ENCODE measurements at places on chromosomes 2 and 18.
A peak's percentile ranks its signal among the peaks of the same experiment; 100 is the strongest.

GRCh38 chr18:67540559-67540958 is 24.0 kb upstream of the DSEL start:
- H3K36me3 ChIP-seq, result no peaks in the 10 kb centered on the region
- H3K27ac ChIP-seq, result no peak overlapping the region
- H3K27me3 ChIP-seq, result no peaks in the 10 kb centered on the region
- H3K4me3 ChIP-seq, result no peak overlapping the region

GRCh38 chr18:47686806-47687205 is 243.7 kb downstream of the SMAD2 start:
- H3K36me3 ChIP-seq, result no peaks in the 10 kb centered on the region
- H3K27me3 ChIP-seq, result no peaks in the 10 kb centered on the region
- no peak overlapping the region for H3K4me3 ChIP-seq
- no peaks in the 10 kb centered on the region for H3K4me1 ChIP-seq
- DNase-seq, result no peak
- H3K27ac ChIP-seq, result no peak overlapping the region

DNA sequence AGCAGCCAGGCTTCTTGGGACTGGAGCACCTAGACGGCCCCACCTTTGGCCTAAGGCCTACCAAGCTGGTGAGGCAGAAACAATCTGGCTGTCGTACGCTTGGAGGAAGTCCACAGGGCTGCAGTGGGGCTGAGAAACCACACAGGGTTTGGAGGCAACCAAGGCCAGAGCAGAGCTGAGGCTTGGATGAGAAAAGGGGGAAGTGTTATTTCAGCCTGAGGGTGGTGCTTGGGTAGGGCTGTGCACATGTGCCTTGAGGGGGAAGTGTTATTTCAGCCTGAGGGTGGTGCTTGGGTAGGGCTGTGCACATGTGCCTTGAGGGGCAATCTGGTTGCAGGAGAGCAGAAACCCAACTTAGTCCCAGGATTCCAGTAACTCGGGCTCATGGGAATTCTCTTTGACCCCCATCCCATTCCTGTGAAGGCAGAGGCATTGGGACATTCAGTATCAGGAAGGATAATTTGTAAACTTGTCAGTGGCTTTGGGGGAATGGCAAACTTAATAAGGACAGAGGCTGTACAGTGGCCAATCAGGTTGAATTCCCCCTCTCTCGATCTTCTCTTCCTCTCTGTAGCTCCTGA is 971 bp upstream of the FBXO41 start:
- no peak for DNase-seq
- no peak overlapping the region for H3K27ac ChIP-seq
- H3K4me3 ChIP-seq, result peak overlapping the region; percentile 73

GRCh38 chr18:31581498-31582197 is 10.0 kb upstream of the TTR start:
- no peak overlapping the region for H3K4me3 ChIP-seq
- H3K27ac ChIP-seq, result no peak overlapping the region
- no peaks in the 10 kb centered on the region for H3K36me3 ChIP-seq
- H3K4me1 ChIP-seq, result no peaks in the 10 kb centered on the region
- no peak for DNase-seq
- no peaks in the 10 kb centered on the region for H3K27me3 ChIP-seq

DNA sequence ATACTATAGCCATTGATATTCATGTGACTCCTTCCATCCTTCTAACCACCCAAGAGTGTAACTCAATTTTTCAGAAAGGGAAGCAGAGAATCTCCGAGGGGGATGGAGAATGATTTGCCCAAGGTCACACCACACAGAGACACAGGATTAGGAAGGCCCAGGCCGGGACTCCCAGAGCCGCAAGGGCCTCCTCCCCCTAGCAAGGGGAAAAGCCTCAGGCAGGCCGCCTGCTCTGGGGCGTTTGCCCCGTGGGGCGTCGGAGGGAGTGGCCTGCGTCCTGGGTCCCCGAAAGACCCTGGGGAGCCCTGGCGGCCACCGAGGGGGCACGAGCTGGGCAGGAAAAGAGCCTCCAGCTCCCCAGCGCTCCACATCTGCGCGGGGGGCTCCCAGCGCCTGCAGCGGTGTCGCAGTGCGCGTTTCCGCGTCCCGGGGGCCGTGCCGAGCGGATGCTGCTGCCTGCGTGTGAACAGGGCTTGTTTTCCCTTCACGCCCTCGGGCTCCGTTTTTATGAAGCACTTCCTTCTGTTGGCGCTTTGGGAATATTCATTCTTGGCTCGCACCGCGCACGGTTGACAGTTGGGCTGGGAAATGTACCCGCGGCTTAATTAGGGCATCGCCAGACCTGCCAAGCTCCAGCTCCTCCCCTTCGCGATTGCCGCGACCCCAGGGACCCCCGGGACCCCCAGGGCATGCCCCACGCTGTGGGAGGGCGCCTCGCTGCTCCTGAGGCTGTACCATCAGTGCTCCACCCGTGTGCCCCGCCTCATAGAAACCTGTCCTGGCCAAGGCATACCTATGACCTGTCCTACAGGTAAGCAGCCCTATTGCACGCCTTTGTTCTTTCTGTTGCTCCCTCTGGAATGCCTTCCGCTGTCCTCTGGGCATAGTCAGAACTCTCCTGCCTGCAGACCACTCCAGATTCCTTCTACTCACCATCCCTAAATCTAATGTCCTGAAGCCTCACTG is 158.9 kb upstream of the GLI2 start:
- no peaks in the 10 kb centered on the region for H3K4me1 ChIP-seq
- no peak for DNase-seq
- no peak overlapping the region for H3K4me3 ChIP-seq
- no peaks in the 10 kb centered on the region for H3K27me3 ChIP-seq
- H3K27ac ChIP-seq, result no peak overlapping the region

DNA sequence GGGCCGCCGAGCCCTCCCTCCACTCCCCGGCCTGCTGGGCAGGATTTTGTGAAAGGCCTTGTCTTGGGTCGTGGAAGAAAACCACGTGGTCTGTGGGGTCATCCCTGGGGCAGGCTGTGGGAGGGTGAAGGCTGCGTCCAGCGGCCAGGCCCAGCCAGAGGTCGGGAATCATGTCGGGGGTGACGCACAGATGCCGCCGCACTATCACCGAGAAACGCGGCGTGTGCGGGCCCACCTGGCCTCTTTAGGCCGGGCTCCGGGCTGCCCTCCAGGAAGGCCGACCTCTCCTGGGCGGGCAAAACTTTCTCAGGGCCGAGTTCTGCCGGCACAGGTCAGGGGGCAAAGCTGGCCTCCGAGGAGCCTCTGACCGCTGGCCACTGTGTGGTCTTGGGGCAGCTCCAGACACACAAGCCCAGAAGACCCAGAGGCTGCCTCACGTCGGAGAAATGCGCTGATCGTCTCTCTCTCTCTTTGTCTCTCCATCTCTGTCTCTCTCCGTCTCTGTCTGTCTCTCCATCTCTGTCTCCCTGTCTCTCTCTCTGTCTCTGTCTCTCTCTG is 28.4 kb downstream of the NFATC1 start:
- no peaks in the 10 kb centered on the region for H3K36me3 ChIP-seq
- no peak for DNase-seq
- H3K4me3 ChIP-seq, result no peak overlapping the region
- no peaks in the 10 kb centered on the region for H3K27me3 ChIP-seq

DNA sequence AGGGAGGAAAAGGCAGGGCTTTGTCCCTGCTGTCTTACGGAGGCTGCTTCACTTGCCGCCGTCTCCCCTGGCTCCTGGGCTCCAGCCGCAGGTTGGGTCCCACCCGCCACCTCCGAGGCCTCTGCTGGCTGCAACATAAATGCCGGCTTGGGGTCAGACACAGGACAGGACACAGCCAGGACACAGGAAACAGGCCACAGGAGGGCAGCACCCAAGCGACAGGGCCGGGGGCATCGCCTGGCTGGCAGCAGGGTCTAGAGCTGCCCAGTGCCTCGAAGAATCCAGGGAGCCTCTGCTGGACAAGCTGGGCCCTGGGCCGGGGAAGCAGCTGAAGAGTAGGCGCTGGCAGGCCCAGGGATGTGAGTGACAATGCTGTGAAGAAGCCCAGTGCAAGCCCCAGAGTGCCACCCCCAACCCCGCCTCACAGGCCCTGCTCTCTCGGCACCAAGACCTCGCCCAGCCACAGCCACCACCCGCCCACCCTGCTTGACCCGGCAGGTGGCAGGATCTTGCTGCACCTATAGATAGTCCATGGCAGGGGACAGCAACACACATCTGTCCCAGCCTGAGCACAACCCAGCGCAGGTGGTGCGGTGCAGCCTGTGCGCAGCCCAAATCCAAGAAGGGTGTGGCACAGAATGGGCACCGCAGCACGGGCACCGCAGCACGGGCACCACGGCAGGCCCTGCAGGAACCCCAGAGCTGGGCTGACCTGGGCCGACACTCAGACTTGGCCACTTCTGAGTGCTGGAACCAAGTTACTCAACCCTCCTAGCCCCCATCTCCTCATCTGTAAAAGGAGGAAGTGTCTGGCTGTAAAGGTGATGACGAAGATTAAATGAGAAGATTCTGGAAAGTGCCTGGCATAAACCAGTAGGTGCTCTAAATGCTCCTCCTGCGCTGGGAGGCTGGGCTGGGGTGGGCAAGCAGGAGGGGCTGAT is 55.6 kb downstream of the BIN1 start:
- no peak for DNase-seq
- H3K4me1 ChIP-seq, result no peaks in the 10 kb centered on the region
- H3K27ac ChIP-seq, result no peak overlapping the region
- H3K27me3 ChIP-seq, result no peaks in the 10 kb centered on the region

Data from Panc1 (cell line).